ENCODE measurements at places on chromosomes 1 and 21. TPM values are rescaled to one million over a fixed set of nuclear protein-coding genes. Genes with fewer than 3 reads are reported as not detected.

FCAMR gene
- not detected for total RNA-seq

IGSF9 gene
- total RNA-seq, result 11.9 TPM

TRIM58 gene
- not detected for total RNA-seq

COL8A2 gene
- 0.78 TPM for total RNA-seq

CD101 gene
- total RNA-seq, result 0.44 TPM

ACTL8 gene
- not detected for total RNA-seq

MSH4 gene
- 0.07 TPM for total RNA-seq

CD1D gene
- total RNA-seq, result 3.9 TPM

ADCY10 gene
- total RNA-seq, result 0.14 TPM

IFI44L gene
- 31.8 TPM for total RNA-seq

CSMD2 gene
- 1.9 TPM for total RNA-seq

FCRLA gene
- total RNA-seq, result 0.53 TPM

IRF2BP2 gene
- 108 TPM for total RNA-seq

CR2 gene
- not detected for total RNA-seq

C1QTNF12 gene
- 1.0 TPM for total RNA-seq

- DNase-seq, result no peak
These were observed 13.7 kb upstream of the GUCA2A start for GRCh38 chr1:42178249-42178648.

GRCh38 chr1:65049941-65050713 lies 83.8 kb upstream of the JAK1 start:
- no peak for DNase-seq

GRCh38 chr1:45299981-45300668 lies 26.6 kb upstream of the HPDL start:
- no peak for DNase-seq

GRCh38 chr1:4743978-4744750 lies 89.8 kb downstream of the AJAP1 start:
- DNase-seq, result no peak

DNA sequence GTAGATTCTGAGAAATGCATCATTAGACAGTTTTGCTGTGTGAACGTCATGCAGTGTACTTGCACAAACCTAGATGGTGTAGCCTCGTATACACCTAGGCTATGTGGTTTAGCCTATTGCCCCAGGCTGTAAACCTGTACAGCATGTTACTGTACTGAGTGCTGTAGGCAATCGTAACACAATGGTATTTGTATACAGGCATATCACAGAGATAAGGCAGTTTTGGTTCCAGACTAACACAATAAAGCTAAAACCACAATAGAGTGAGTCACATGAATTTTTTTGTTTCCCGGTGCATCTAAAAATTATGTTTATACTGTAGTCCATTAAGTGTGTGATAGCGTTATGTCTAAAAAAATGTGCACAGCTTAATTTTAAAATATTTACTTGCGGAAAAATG lies 6.9 kb downstream of the IL10RB start:
- peak; percentile 34 for DNase-seq

- no peak for DNase-seq
These were observed 40.3 kb downstream of the CFHR5 start for GRCh38 chr1:197017558-197018146.

DNA sequence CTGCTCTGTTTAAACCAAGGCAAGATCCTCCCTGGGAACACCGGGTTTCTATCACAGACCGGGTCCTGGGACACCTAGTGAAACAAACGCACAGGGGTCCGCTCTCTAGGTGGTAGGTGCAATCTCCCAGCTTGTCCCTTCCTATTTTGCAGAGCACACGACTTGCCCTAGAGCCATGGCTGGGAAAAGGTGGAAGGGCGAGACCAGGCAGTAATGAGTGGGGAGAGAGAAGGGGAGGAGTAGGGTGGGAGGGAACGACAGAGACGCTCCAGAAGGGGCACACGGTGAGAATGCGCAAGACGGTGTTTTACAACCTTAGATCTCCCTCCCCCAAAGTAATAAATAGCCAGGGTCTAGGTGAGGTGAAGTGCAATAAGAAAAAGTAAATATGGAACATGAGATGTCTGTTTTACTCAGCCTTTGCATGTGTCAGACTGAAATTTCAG lies 9.3 kb upstream of the ARHGAP29 start:
- no peak for DNase-seq

- no peak for DNase-seq
These were observed 19.8 kb upstream of the LUZP1 start for GRCh38 chr1:23188434-23188884.

DNA sequence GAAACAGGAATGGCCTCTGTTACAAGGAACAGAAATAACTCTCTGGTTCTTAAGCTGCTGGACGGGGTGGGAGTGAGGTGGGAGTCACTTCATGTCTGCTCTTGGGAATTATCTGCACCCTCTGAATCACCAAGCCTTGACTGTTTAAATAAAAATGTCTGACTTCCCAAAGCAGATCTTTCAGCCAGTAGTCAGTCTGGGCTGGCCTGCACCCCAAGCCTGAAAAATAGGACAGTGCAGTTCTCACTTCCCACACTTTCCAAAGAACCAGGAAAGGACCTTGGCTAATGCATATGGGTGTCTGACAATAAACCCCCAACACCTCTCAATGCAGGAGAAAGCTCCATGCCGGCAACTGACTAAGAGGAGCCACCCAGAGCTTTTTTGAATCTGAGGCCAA lies 796 bp downstream of the S100A7 start:
- no peak for DNase-seq

DNA sequence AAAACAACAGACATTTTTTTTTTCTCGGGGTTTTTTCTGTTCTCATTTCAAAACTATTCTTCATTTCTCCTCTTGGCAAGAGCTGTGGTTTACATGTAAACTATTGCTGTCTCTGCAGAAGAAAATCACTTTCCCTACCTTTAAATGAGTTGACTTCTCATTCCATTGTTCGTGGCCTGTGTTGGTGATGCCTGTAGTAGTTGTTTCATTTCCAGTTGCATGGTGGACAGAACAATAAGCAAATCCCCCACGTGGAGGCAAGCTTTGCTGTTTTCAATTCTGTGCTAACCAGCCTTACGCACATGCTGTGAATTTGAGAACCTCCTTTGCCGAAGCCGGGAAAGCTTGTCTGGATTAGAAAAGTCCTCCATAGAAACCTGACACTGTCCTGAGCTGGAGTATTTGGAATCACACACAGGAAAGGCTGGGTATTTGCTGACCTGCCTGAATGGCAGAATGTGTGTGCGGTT lies 26.2 kb upstream of the MAP3K7CL start:
- DNase-seq, result no peak

GRCh38 chr1:3640121-3640837 lies 9.6 kb downstream of the WRAP73 start:
- DNase-seq, result no peak

GRCh38 chr1:31497601-31498000 lies 78.7 kb upstream of the TINAGL1 start:
- DNase-seq, result no peak

- DNase-seq, result no peak
These were observed 41.9 kb downstream of the LPGAT1 start for GRCh38 chr1:211788626-211789025.

DNA sequence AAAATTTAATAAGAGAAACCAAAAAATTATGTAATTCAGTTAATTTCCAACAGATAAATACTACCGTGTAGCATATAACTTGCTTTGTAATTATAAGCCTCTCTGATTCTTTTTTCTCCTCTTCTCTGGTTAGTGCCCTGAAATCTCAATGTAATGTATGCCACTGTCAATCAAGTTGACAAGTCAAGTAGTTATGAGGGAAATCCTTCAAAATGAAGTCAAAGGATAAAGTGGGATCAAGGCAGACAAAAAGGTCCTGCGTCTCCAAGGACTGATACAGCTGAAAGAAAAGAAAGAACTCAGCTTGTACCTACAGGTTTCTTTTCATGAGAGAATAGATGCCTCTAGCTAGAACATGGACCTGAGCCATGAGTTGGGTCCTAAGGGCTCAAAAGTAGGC lies 19.8 kb downstream of the VPS45 start:
- no peak for DNase-seq

- no peak for DNase-seq
These were observed 7.4 kb downstream of the WDR77 start for GRCh38 chr1:111441573-111442192.

DNA sequence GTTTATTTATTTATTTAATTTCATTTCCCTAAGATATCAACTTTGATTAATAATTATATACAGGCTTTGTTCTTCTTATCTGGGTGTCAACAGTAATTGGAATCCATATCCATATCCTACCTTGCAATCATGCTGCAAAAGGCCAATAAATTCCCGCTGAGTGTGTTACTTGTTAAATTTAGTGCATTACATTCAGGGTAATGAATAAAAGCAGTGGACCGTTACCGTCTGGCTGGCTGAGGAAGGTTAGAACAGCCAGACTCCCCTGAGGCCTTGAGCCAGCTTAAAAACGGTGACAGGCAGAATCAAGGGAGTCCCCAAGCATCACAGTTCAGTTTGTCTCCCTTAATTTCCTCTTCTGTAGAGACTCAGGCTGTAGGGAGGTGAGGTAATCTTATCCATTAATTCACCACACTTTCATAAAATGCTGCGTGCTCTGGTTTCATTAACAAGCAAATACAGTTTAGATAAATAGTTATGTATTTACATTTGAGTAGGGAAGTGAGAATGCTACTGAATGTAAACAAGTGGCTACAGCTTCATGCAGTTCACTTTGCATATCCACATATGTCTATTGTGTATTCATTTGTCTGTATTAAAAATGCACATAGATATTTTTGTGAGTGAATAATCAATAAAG lies 888.2 kb upstream of the CXADR start:
- DNase-seq, result no peak

DNA sequence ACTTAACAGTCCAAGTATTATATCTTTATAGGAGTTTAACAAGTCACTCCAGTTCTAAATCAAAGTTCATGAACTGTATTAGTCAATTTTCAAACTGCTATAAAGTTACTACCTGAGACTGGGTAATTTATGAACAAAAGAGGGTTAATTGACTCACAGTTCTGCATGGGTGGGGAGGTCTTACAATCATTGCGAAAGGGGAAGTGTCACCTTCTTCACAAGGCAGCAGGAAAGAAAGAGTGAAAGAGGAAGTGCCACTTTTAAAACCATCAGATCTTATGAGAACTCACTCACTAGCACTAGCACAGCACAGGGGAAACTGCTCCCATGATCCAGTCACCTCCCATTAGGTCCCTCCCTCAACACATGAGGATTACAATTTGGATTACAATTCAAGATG lies 70.0 kb downstream of the CLCA4 start:
- DNase-seq, result no peak

DNA sequence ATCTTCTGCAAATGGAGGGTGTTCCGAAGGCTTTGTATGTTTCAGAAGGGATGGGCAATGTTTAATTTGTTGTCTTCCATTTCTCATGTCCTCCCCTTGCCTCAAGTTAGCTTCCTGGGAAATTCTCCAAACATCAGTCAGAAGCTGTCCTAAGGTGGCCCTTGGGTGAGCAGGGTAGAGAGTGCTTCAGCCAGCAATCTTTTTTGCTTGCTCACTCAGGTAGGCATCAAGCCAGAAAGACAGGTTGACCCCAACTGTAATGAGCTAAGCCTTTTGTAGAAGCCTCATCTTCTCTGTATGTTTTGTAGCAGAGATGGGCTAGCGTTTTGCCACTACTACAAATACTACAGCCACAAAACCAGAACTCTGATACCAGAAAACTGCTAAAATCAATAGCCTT lies 321.5 kb upstream of the FAM78B start:
- DNase-seq, result no peak

- DNase-seq, result no peak
These were observed 18.0 kb upstream of the MFSD2A start for GRCh38 chr1:39936724-39937491.

- DNase-seq, result no peak
These were observed 108.2 kb upstream of the GREM2 start for GRCh38 chr1:240719953-240720700.

GRCh38 chr1:222299524-222299923 lies 248.4 kb downstream of the HHIPL2 start:
- no peak for DNase-seq

DNA sequence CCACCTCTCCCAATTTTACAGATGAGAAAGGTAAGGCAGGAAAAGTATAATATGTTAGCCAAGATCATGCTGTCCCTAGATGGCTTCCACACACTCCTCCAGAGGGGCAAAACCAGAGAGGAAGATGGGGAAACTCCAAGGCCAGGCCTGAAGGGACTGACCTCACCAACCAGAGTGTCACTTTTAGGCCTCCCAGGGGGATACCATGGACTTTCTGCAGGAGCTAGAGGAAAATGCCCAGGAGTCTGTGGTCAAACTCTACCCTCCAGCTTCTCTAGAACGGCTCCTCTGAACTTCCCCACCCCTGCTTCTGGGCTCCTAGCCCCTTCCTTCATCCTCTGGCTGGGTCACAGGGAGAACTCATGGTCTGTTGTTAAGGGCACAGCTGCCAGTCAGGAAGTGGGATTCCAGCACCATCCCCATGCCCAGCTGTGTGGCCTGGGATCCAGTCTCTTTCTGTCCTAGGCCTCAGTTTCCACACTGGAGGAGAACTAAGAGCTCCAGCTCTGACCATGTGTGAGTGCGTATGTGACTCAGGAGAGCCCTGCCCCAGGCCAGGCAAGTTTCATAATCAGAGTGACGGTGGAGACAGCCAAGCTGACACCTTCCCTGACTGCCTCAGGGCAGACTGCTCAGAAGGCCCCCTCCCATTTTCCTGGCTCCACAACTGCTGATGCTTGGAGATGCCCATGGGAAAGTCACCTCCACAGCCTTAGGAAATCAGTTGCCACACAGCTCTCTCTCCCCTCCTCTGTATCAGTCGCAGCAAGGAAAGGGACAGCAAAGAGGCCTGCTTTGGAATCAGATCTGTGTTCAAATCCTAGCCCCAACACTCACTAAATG lies 1.9 kb downstream of the IGSF8 start:
- DNase-seq, result peak; percentile 44

DNA sequence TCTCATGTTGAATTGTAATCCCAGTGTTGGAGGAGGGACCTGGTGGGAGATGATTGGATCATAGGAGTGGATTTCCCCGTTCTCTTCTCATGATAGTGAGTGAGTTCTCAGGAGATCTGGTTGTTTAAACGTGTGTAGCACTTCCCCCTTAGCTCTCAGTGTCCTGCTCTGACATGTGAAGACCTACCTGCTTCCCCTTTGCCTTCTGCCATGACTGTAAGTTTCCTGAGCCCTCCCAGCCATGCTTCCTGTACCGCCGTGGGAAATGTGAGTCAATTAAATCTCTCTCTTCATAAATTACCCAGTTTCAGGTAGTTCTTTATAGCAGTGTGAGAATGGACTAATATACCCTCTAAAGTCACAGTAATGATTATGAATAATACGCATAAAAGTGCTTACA lies 248.4 kb upstream of the LRRC7 start:
- DNase-seq, result no peak

- no peak for DNase-seq
These were observed 38.4 kb downstream of the VAV3 start for GRCh38 chr1:107926436-107927080.

GRCh38 chr1:58765006-58765405 lies 18.8 kb downstream of the JUN start:
- DNase-seq, result no peak

DNA sequence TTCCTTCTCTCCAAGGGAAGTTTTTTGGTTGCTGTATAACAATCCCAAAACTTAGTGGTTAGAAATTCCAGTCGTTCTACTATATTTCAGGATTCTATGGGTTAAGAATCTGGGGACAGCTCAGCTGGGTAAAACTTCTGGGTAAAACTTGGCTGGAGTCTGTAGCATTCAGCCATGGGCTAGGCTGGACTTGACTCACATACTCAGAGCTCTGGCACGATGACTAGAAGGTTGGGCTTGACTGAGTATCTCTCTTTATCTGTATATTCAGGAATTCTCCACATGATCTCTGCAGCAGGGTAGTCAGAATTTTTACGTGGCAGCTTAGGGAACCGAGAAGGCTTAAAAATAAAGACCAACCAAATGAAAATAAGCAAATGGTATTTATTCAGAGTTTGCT lies 28.2 kb upstream of the HRNR start:
- peak; percentile 94 for DNase-seq

GRCh38 chr1:219837274-219837993 lies 90.9 kb downstream of the SLC30A10 start:
- DNase-seq, result peak; percentile 10

All from foreskin keratinocyte (primary cell).